ENCODE measurements at places on chromosomes 7 and 10.

DNA sequence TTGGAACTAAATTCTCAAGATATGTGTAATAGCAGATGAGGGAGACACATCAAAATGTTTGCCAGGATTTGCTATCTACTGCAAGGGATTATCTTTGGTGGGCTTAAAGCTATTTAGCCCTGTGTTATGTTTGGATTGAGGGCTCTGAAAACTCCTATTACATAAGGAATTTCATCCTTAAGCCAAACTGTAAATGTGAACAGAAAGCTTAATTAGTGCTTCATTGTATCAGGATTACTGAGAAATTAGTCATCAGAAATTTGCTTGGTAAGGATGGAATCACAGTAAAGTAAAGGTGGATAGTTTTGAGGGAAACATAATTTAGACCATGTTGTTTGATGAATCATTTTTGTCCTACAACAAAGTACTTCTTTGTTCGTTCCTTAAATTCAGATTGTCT lies 8.3 kb downstream of the ANKRD7 start:
- DNase-seq = no peak

GRCh38 chr10:2964632-2965296 lies 102.6 kb upstream of the PFKP start:
- no peak for DNase-seq

- no peak for DNase-seq
Observed at GRCh38 chr10:10418387-10418786, 599.3 kb upstream of the CELF2 start.

DNA sequence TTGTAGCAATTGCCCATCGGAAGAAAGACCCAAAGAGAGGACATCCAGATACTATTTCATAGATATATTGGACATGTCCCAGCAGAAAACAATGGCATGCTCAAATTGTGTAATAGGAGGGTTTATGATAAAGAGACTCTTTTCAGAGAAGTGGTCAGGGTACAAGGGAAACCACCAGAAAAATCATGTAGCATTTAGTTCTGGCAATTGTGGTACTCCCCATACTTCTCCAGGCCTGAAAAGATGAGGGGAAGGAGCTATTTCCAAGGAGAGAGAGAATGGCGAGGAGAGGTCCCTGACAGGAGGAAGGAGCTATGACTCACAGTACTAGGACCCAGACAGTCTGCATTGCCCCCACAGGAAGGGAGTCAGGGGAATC lies 68.4 kb upstream of the ADO start:
- DNase-seq = no peak

DNA sequence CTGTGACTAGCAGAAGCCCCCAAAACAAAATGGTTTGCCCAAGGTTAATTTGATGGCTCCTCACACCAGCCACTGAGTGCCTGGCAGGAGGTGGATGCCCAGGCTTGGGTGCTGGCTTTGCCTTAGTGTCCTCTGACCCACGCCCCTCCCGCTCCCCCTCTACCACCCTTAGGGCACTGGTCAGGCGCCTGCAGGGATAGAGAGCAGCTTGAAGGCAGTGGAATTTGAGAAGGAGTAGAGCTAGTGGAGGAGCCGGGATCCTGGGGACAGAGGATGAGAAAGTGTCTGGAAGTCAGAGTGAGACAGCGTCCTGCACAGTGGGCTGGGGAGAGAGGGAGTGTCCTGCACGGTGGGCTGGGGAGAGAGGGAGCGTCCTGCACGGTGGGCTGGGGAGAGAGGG lies 139.4 kb downstream of the DNAJB6 start:
- DNase-seq = peak; percentile 10

GRCh38 chr10:52353960-52354394 lies 39.9 kb downstream of the DKK1 start:
- DNase-seq = no peak
